ENCODE measurements at places on chromosomes 3 and 15. TPM values are rescaled to one million over a fixed set of nuclear protein-coding genes. Genes with fewer than 3 reads are reported as not detected.
A peak's percentile ranks its signal among the peaks of the same experiment; 100 is the strongest.

GRCh38 chr15:62941699-62942098, 100.8 kb upstream of the TPM1 start:
- DNase-seq = no peak
- no peak overlapping the region for H3K27ac ChIP-seq
- no peaks in the 10 kb centered on the region for H3K36me3 ChIP-seq
- peaks cover 36% of the 10 kb centered on the region for H3K27me3 ChIP-seq
- peaks cover 6% of the 10 kb centered on the region for H3K4me1 ChIP-seq
- H3K4me3 ChIP-seq = no peak overlapping the region

GRCh38 chr3:196232154-196232881, 16.0 kb downstream of the SLC51A start:
- no peak overlapping the region for H3K4me3 ChIP-seq
- H3K4me1 ChIP-seq = no peaks in the 10 kb centered on the region
- H3K27me3 ChIP-seq = peaks cover 4% of the 10 kb centered on the region
- no peak for DNase-seq
- peaks cover 1% of the 10 kb centered on the region for H3K36me3 ChIP-seq

DNA sequence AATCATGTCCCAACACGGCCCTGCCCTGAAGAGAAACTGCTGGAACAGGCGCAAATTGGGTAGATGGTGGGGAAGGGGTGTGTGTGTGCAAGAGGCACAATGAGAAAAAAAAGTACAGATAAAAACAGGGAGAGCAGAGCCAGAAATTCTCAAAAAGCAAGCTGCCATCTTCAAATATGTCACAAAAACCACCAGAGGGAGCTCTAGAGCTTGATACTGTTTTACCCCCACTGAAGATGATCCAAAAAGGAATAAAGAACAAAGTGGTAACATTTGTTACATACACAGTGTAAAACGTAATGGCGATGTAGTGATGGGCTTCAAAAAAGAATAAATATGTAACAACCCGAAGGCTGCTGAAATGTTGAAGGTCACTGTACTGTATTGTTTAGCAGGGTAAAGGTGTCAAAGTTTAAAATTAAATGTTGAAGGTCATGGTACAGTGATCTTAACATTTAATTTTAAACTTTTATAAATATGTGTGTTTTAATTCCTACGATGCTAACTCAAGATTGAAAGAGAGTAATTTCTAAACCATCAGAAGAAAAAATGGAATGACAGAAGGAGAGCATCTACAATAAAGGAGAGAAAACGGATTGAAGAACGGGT, 6.0 kb downstream of the SNRPA1 start:
- H3K4me1 ChIP-seq = peaks cover 10% of the 10 kb centered on the region
- no peaks in the 10 kb centered on the region for H3K27me3 ChIP-seq
- no peak overlapping the region for H3K4me3 ChIP-seq
- H3K27ac ChIP-seq = peak overlapping the region; percentile 4
- no peak for DNase-seq
- peaks cover 28% of the 10 kb centered on the region for H3K36me3 ChIP-seq

- no peak overlapping the region for H3K4me3 ChIP-seq
- peaks cover 15% of the 10 kb centered on the region for H3K4me1 ChIP-seq
- no peaks in the 10 kb centered on the region for H3K27me3 ChIP-seq
- DNase-seq = no peak
Observed at GRCh38 chr3:153957421-153957820, 163.8 kb upstream of the ARHGEF26 start.

GRCh38 chr3:188432802-188433520, 279.0 kb downstream of the LPP start:
- H3K4me3 ChIP-seq = no peak overlapping the region
- DNase-seq = no peak
- peaks cover 4% of the 10 kb centered on the region for H3K36me3 ChIP-seq
- peaks cover 13% of the 10 kb centered on the region for H3K4me1 ChIP-seq

DNA sequence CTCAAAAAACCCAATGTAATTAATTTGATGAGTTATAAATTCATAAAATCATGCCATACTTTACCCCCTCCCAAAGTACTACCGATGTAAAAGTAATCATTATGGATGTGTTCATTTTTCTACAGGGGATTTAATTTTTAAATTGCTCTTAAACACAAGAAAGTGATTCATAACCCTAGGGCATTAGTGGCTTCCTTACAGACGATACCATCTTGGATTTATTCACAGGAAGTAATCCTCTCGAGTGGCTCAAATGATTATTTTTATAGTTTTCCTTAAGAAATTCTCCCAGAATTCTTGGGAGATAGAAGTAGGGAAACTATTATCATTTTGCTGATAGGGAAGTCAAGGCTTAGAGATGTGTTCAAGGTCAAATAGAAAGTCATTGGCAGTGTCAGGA, 80.9 kb downstream of the PEX5L start:
- no peak for DNase-seq
- no peak overlapping the region for H3K27ac ChIP-seq
- H3K4me1 ChIP-seq = no peaks in the 10 kb centered on the region

DNA sequence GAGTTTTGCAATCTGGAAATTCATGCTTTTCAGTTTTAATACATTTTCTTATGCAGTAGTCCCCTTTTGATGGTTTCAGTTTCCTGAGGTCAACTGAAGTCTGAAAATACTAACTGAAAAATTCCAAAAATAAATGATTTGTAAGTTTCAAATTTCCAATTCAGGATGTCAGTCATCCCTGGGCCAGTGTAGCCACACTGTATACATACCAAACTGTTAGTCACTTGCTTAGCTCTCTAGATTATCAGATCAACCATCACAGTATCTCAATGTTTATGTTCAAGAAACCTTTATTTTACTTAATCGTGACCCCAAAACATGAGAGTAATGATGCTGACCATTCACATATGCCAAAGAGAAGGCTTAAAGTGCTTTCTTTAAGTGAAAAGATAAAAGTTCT, 715.5 kb downstream of the GBE1 start:
- no peaks in the 10 kb centered on the region for H3K4me1 ChIP-seq
- no peak for DNase-seq
- H3K27ac ChIP-seq = no peak overlapping the region
- H3K4me3 ChIP-seq = no peak overlapping the region
- H3K36me3 ChIP-seq = no peaks in the 10 kb centered on the region
- H3K27me3 ChIP-seq = no peaks in the 10 kb centered on the region

ZMAT3 gene
- total RNA-seq = 14.1 TPM

DNA sequence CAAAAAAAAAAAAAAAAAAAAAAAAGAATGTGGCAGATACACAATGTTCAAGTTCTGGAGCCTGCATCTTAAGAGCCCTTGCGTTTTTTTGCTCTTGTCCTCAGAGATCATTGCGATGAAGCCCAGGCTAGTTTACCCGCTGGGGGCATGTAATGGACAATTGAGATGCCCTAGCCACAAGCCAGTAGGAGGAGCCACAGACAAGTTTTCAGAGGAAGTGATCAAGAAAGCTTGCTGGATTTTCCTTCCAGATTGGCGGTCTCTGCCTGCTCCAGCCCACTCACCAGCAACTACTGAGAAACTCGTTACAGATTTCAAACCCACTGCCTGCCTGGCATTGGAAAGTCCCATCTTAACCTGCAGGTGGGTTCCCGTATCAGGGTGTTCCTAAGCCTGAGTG, 192.1 kb upstream of the EOMES start:
- H3K4me3 ChIP-seq = no peak overlapping the region
- H3K4me1 ChIP-seq = no peaks in the 10 kb centered on the region
- H3K27ac ChIP-seq = no peak overlapping the region
- H3K36me3 ChIP-seq = peaks cover 2% of the 10 kb centered on the region

DNA sequence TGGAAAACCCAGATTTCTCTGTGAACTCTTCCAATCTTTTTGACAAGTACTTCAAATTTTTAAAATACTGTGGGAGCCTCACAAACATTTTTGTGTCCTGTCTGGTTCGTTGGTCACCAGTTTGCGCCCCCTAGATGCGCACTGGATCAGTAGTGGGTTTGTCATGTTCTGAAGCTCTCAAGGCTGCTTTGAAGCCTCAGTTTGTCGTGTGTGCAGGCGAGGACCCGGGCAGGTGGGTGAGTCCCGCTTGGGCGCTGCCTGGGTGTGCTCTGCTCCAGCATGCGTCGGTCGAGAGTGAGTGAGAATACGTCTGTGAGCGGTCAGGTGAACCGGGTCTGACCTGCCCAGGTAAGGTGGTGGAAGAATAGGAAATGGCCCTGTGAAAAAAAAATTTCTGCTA, 17.3 kb upstream of the AEN start:
- H3K4me3 ChIP-seq = peak overlapping the region; percentile 65
- no peak overlapping the region for H3K27ac ChIP-seq
- DNase-seq = no peak
- H3K36me3 ChIP-seq = no peaks in the 10 kb centered on the region

- peak overlapping the region; percentile 98 for H3K27ac ChIP-seq
- peaks cover 18% of the 10 kb centered on the region for H3K4me1 ChIP-seq
- no peaks in the 10 kb centered on the region for H3K27me3 ChIP-seq
- peak overlapping the region; percentile 91 for H3K4me3 ChIP-seq
Observed at GRCh38 chr3:122415104-122415744, 638 bp downstream of the WDR5B start.
